ENCODE measurements at places on chromosomes 2 and 18.

DNA sequence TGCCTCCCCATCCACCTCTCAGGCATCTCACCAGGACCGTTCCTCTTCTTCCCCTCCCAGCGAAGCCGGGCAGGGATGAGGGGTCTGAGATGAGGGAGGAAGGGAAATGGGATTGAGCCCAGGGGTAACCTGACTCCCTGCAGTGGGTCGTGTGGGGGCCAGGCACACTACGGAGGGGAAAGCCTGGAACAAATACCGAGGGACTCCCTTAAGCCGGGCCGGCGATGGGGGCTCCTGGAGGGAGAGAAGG, 250 bp upstream of the SPEG start:
- no peak for DNase-seq

DNA sequence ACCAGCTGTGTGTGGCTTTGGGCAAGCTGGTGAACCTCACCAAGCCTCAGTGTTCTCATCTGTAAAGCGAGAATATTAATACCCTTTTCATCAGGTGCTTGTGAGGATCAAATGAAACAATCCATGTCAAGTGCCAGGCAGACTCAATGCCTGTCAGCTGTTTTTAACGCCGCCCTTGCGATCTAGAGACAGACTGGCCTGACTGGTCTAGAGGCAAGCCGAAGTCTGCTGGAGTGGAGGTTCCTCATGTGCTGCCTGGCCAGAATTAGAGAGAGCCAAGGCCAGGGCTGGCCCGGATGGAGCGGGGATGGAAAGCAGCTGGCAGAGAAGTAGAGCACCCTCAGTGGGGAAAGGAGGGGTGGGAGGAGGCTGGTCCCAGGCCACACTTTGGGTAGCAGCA, 74.5 kb upstream of the B3GNT7 start:
- DNase-seq: no peak

- DNase-seq: no peak
These were observed 50.4 kb downstream of the EML6 start for GRCh38 chr2:54773838-54774237.

DNA sequence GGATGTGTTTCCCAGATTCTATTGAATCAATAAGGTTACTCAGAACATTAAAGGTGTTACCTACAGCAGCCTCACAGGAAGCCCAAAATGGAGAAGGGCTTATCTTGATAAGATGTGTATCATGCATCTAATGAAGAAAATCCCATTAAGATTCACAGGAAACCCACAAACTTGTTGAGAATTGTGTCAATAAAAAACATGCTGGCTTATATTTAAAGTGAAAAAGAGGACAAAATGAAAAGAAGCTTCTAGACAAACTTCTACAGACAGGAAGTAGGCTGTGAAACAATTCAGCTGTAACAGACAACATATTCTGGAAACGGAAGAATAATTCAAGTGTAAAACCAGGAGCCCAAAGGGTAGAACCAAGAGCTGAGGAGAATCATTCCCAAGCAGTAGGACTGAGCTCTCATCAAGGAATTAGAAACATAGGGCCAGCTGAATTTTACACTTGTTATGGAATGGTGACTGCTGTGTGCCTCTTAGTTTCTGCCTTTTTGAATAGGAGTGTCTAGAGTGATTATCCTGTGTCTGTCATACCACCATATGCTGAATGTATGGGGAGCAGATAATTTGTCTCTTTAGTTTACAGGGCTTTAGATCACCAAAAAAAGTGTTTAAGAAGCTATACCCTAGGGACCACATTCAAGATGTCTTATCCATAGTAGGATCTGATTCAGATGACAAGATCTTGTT, 9.6 kb downstream of the IMMT start:
- DNase-seq: no peak

GRCh38 chr2:129393816-129394215, 585.6 kb upstream of the RAB6C start:
- no peak for DNase-seq

DNA sequence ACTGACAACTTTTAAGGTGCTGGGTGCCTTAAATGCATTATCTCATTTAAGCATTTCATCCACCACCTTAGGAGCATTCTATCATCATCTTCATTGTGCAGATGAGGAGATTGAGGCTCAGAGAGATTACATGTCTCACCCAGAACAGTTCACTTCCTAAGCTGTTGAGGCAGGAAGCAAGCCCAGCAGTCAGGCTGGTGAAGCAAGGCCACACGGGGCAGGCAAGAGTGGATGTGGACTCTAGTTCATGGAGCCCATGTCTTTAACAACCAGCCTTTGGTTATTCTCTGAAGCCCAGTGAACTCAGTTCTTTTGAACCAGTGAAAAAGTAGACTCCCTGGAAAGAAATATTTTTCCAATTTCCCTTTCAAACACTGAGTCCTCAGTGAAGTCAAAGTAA, 294.8 kb upstream of the MGAT5 start:
- DNase-seq: no peak
